DND-41 (cell line): ENCODE measurements at places on chromosomes 5 and 9.

- no peak for DNase-seq
These were observed 632.3 kb upstream of the TLE4 start for GRCh38 chr9:78939311-78940065.

GRCh38 chr5:15796557-15796956 is 296.6 kb downstream of the FBXL7 start:
- no peak for DNase-seq

DNA sequence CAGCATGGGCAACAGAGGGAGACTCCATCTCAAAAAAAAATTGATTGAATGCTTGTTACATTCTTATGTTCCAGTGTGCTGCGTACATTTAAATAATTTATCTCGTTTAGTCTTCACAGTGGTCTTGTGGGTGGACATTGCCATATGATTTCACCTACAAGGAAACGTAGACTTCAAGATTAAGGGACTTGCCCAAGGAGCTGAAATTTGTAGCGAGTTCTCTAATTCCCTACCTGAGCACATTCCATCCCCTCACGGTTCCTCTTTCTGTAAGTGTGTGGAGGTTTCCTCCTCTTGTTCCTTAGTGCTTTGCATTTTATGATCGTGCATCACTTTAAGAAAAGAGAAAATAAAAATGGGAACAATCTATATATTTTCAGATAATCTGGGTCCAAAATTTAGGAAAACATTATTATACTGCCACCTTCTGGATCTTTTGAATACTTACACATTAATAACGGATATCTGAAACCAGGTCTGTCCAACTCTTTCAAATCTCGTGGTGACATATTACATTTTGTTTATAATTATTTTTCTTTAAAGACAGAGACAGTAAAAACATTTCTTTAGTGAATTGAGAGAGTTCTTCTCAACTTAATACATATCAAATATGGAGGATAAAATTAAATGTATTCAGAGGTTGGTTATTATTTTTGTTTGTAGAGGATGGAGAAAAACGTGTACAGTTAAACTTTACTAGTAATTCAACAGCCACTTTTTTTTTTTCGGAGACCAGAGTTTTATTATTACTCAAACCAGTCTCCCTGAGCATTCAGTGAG is 29.9 kb upstream of the C7 start:
- DNase-seq, result no peak

GRCh38 chr5:92836855-92837755 is 743.9 kb downstream of the NR2F1-AS1 start:
- no peak for DNase-seq

DNA sequence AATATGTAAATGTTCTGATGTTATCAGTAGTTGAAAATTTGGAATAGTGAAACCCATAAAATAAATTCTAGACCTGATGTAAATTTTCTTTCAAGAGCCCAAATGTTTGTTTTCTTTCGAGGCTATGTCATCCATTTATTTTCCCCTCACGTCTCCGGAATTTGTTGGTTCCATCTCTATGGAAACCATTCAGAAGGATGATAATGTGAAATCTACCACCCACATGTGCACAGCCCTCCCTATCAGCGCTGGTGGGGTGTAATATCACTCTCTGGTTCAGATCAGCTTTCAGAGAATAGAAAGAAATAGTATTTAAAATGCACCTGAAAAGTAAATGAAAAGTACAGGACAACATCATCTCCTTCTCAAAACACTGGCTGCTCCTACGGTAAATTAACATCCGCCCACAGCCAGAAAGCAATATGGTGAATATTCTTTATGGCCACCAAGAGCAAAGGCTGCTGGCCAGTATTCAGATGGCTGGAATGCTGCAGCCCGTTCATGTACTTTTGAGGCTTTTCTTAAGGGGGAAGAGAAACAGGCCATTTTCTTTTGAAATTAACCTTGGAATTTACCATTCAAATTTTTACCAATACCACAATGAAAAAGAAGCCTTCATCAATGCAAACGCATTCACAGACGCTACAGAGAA is 28.5 kb downstream of the GLDC start:
- DNase-seq, result no peak
